ENCODE measurements at places on chromosomes 11 and 22. TPM values are rescaled to one million over a fixed set of nuclear protein-coding genes. Genes with fewer than 3 reads are reported as not detected.

GRCh38 chr22:39135092-39135896 lies 17.2 kb downstream of the CBX7 start:
- peak; percentile 87 for DNase-seq
- H3K4me1 ChIP-seq, result peaks cover 17% of the 10 kb centered on the region
- no peak overlapping the region for H3K27ac ChIP-seq
- no peak overlapping the region for H3K4me3 ChIP-seq

- H3K27me3 ChIP-seq, result peaks cover 20% of the 10 kb centered on the region
- no peaks in the 10 kb centered on the region for H3K36me3 ChIP-seq
- H3K4me3 ChIP-seq, result no peak overlapping the region
- DNase-seq, result no peak
- no peak overlapping the region for H3K27ac ChIP-seq
Measured at GRCh38 chr11:122422682-122423081, 232.8 kb upstream of the UBASH3B start.

DNA sequence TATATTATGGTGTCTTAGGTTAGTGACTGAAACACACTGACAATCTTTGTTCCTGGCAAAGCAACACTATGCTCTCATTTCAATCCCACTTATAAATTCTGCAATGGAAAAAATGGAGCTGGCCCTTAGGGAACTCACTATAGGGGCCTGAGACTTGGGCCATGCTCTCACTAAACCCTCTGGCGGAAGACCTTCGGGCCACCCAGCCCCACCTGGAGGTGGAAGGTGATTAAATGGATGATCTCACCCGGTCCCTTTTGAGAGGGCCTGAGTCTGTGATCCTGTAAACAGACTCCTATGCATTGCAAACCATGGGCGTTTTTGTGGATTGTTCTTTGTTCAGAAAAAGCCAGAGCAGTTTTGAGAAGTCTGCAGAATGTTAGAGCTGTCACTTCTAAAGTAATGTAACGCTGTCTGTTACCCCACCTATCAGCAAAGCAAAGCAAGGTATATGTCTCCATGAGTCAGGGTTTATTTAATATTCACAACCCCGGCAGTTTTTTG lies 17.0 kb upstream of the CDON start:
- no peaks in the 10 kb centered on the region for H3K36me3 ChIP-seq
- no peak overlapping the region for H3K4me3 ChIP-seq
- DNase-seq, result no peak
- H3K27me3 ChIP-seq, result peaks cover 37% of the 10 kb centered on the region

GRCh38 chr11:12070446-12071267 lies 39.7 kb upstream of the MICAL2 start:
- H3K27me3 ChIP-seq, result no peaks in the 10 kb centered on the region
- no peak overlapping the region for H3K27ac ChIP-seq
- H3K36me3 ChIP-seq, result no peaks in the 10 kb centered on the region
- no peak overlapping the region for H3K4me3 ChIP-seq
- no peak for DNase-seq
- H3K4me1 ChIP-seq, result peaks cover 26% of the 10 kb centered on the region

DNA sequence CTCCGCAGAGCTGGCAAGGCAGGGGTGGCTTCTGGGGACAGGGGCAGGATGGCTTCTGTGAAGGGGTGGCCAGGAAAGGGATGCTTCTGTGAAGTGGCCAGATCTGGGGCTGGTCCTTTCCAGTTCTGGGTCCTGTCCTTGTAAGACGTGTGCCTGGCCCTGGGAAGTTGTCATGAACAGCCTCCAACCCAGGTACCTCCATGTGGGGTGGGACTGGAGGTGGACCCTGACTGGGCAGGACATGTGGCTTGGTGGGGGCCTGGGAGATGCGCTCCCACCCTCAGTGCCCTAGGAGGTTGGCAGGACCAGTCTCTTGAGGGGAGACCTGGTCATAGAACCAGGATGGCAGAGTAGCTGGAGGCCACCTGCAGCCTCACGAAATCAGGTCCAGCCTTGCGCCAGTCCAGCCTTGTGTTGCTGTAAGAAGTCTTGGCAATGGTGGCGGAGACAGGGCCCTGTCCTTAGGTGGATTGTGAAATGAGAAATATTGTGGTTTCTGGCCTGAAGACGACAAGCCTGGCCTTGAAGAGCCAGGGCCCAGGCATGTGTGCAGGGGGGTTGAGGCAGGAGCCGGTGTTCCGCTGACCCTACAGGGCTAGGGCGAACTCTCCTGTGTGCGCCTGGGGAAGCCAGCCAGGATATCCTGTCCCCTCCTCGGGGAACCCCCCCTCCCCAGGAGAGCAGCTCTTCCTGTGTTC lies 2.6 kb downstream of the KCNQ1 start:
- H3K36me3 ChIP-seq, result peaks cover 2% of the 10 kb centered on the region
- no peaks in the 10 kb centered on the region for H3K4me1 ChIP-seq
- no peak overlapping the region for H3K27ac ChIP-seq
- peaks cover 34% of the 10 kb centered on the region for H3K27me3 ChIP-seq

- no peak for DNase-seq
- no peak overlapping the region for H3K27ac ChIP-seq
- H3K4me3 ChIP-seq, result no peak overlapping the region
- H3K4me1 ChIP-seq, result peaks cover 25% of the 10 kb centered on the region
Measured at GRCh38 chr11:12120031-12121008, 9.9 kb downstream of the MICAL2 start.

GRCh38 chr22:32636884-32637283 lies 162.3 kb downstream of the FBXO7 start:
- H3K27ac ChIP-seq, result no peak overlapping the region
- no peak for DNase-seq
- H3K4me1 ChIP-seq, result peaks cover 4% of the 10 kb centered on the region
- H3K27me3 ChIP-seq, result peaks cover 16% of the 10 kb centered on the region

- no peaks in the 10 kb centered on the region for H3K27me3 ChIP-seq
- no peaks in the 10 kb centered on the region for H3K4me1 ChIP-seq
- DNase-seq, result no peak
- no peak overlapping the region for H3K4me3 ChIP-seq
- no peaks in the 10 kb centered on the region for H3K36me3 ChIP-seq
- no peak overlapping the region for H3K27ac ChIP-seq
Measured at GRCh38 chr11:41458154-41458553, 1.3 kb downstream of the LRRC4C start.

- DNase-seq, result no peak
- no peaks in the 10 kb centered on the region for H3K27me3 ChIP-seq
- H3K4me1 ChIP-seq, result peaks cover 48% of the 10 kb centered on the region
- peaks cover 5% of the 10 kb centered on the region for H3K36me3 ChIP-seq
- no peak overlapping the region for H3K4me3 ChIP-seq
- H3K27ac ChIP-seq, result no peak overlapping the region
Measured at GRCh38 chr11:126336138-126336541, 19.3 kb upstream of the ST3GAL4 start.

- H3K36me3 ChIP-seq, result no peaks in the 10 kb centered on the region
- no peak overlapping the region for H3K4me3 ChIP-seq
- no peaks in the 10 kb centered on the region for H3K4me1 ChIP-seq
- no peak overlapping the region for H3K27ac ChIP-seq
Measured at GRCh38 chr11:91791171-91791468, 433.5 kb upstream of the FAT3 start.

- H3K4me1 ChIP-seq, result no peaks in the 10 kb centered on the region
- no peak overlapping the region for H3K4me3 ChIP-seq
- no peaks in the 10 kb centered on the region for H3K36me3 ChIP-seq
- no peak for DNase-seq
Measured at GRCh38 chr11:82308979-82309378, 424.7 kb downstream of the FAM181B start.

DNA sequence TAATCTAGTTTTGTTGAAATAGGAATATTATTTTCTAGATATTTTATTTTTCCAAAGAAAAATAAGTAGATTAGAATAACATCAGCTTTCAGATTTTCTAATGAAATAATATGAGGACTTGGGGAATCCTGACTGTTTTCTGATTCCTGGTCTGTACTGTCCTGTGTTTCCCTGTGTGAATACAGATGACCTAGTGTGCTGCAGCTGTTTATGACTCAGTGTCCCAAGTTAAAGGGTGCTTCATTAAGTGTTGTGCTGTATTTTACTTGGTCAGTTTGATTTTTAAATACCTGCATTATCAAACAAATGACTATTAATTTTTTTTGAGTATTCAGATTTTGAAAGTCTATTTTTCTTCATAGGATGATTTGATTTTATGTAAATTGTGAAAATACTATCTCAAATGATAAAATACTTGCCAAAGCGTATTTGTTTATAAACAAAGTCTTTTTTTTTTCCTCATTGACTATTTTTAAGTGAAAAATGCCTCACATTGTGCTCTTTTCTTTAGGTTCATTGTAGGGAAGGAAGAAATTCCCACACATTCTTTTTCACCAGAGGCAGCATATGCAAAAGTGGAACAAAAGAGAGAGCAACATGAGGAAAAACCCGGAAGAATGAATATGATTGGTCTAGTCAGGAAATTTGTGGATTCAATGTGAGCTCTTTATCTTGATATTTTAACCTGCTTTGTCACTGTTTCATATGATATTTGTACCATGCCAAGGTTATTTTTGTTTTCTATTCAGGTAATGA lies 264.2 kb downstream of the TMEM135 start:
- H3K27me3 ChIP-seq, result no peaks in the 10 kb centered on the region
- peaks cover 12% of the 10 kb centered on the region for H3K36me3 ChIP-seq

GRCh38 chr11:126766440-126766839 lies 234.1 kb downstream of the KIRREL3 start:
- no peak overlapping the region for H3K27ac ChIP-seq
- H3K27me3 ChIP-seq, result no peaks in the 10 kb centered on the region

GRCh38 chr11:78551066-78551465 lies 23.6 kb downstream of the NARS2 start:
- no peak for DNase-seq
- H3K4me3 ChIP-seq, result no peak overlapping the region
- H3K36me3 ChIP-seq, result peaks cover 19% of the 10 kb centered on the region
- H3K4me1 ChIP-seq, result peaks cover 13% of the 10 kb centered on the region
- no peak overlapping the region for H3K27ac ChIP-seq

DNA sequence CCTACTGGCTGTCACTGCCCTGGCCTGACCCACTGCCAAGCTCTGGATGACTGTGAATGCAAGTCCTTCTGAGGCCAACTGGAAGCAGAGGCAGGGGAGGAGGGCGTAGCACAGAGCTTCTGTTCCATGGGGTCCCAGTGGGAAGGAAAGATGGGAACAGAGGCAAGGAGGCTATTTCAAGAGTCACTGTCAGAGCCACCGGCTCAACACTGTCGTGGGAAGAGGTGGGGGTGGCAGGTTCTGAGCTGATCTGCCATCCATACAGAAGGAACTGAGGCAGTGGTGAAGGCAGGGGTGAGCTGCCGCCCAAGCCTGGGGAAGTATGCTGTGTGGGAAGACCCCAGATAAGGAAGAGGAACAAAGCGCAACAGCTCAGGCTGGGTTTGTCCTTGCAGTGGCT lies 54.7 kb downstream of the SGSM3 start:
- H3K36me3 ChIP-seq, result peaks cover 48% of the 10 kb centered on the region
- no peaks in the 10 kb centered on the region for H3K4me1 ChIP-seq

DNA sequence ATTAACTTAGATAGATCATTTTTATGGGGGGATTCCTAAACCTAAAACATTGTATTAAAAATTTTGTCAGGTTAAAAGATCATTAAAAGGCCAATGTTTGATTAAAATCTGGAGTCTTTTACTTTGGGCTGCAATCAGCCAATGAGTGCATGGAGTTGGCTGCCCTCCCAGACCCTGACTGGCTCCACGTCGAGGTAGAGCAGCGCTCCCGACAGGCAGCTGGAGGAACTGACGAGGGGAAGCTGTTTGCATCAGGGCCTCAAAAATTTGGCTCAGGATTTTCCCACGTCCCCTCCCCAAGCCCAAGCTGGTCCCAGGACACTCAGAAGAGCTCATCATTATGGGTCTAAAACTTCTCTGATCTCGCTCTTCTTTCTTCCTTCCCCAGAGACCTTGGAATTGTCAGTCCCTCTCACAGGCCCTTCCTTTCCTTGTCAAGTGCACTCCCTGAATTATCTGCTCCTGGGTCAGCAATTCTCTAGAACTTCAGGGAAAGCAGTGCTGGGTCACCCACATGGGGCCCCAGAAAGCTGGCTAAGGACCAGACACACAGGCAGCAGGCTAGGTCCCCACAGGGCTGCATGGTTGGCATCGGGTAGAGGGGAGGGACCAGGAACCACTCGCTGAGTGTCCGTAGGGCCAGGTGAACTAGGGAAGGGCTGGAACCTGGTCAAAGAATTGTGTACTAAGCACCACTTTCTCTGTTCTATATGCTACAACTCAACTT lies 119.6 kb upstream of the IGLL5 start:
- peaks cover 25% of the 10 kb centered on the region for H3K27me3 ChIP-seq
- H3K27ac ChIP-seq, result no peak overlapping the region
- DNase-seq, result peak; percentile 64
- H3K36me3 ChIP-seq, result no peaks in the 10 kb centered on the region
- H3K4me1 ChIP-seq, result no peaks in the 10 kb centered on the region

- no peaks in the 10 kb centered on the region for H3K36me3 ChIP-seq
- H3K27ac ChIP-seq, result no peak overlapping the region
- H3K4me3 ChIP-seq, result no peak overlapping the region
Measured at GRCh38 chr22:24201681-24202614, 20.7 kb downstream of the SUSD2 start.

DNA sequence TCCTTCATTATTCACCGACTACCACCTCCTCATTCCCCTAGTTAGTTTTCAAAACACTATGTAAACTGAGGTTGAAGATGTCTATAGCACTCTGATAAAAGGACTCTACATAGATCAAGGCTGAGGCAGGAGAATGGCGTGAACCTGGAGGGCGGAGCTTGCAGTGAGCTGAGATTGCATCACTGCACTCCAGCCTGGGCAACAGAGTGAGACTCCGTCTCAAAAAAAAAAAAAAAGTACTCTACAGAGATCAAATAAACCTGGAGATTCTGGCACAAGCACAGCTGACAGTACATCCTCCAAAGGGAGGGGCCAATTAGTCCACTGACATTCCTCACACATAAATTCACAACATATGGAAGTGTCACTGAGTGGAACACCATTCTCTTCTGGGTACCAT lies 31.0 kb downstream of the TSG101 start:
- no peak overlapping the region for H3K4me3 ChIP-seq
- H3K36me3 ChIP-seq, result peaks cover 54% of the 10 kb centered on the region
- no peak for DNase-seq
- no peaks in the 10 kb centered on the region for H3K27me3 ChIP-seq

The NNMT gene
- total RNA-seq, result 79.5 TPM

The OR4A16 gene
- not detected for total RNA-seq

The ALX4 gene
- total RNA-seq, result not detected

The CCDC134 gene
- 10.0 TPM for total RNA-seq

The TCN2 gene
- total RNA-seq, result 58.1 TPM
